ENCODE measurements at places on chromosomes 1 and 21.

- no peak for DNase-seq
Measured at GRCh38 chr1:73766786-73767348, 431.1 kb downstream of the LRRIQ3 start.

DNA sequence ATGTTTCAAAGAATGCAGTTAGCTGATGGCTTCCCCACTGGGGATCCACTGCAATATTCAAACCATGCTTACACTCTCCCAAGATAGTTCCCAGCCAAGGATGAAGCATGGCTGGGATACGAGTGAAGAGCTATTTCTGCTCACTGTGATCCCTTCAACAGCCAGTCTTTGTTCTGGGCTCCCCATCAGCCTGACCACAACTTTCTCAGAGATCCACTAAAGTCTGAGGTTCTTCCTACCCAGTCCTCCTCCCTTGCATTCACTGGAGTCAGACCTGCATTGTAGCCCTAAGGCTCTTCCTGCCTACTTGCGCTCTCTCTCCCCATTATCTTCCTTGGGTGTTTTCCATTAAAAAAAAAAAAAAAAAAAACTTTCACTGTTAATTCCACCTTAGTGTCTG is 101.4 kb downstream of the TTLL7 start:
- DNase-seq: no peak

- DNase-seq: no peak
Measured at GRCh38 chr1:200749090-200749489, 10.4 kb downstream of the CAMSAP2 start.

- no peak for DNase-seq
Measured at GRCh38 chr1:116529199-116529631, 41.6 kb downstream of the CD58 start.

DNA sequence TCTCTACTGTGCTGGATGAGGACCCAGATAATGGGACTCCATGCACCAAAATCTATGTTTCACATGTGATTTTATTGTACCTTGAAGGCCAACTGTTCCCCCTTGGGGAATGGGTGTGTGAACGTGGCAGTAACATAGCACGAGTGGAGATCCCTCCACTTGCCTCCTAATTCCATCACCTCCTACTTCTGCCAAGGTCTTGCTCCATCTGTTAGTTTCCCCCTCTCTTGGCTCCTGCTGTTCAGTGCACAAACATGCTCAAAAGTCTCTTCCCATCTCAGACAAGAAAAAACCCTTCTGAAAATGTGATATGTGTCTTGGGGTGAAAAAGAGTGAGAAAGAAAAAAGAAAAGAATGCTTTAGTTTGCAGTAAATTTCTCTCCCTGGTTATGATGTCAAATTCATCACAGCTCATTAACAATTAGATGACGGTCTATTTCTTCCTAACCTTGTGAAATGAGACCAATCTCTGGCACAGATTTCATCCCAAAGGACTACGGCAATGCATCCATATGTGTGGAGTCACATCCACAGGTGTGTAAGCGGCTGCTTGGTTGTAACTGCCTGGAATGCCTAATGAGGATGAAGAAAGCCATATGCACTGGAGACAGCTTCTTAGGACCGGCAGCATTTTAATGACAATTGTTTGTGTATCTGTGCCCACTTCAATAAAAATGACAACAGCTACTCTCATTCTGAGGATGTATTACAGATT is 79.3 kb upstream of the DIRAS3 start:
- DNase-seq: no peak

- DNase-seq: no peak
Measured at GRCh38 chr1:27548858-27549719, 54.9 kb downstream of the AHDC1 start.

DNA sequence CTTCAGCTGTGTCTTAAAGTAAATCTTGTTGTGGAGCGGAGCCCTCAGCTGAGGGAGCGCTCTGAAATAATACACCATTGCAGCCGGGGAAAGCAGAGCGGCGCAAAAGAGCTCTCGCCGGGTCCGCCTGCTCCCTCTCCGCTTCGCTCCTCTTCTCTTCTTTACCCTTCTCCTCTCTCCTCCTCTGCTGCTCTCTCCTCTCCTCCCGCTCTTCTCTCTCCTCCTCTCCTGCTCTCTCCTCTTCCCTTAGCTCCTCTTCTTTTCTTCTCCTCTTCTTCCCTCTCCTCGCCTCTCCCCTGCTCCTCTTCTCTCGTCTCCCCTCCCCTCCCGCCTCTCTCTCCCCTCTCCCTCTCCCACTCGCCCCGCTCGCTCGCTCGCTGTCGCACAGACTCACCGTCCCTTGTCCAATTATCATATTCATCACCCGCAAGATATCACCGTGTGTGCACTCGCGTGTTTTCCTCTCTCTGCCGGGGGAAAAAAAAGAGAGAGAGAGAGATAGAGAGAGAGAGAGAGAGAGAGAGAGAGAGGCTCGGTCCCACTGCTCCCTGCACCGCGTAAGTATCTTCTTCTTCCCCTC is at the start of gene PROX1:
TSS of gene PROX1 (plus strand) at position 47 of the 580 bp plus-strand sequence. CDS start 8,563 bp downstream, outside the sequence.
- no peak for DNase-seq

GRCh38 chr1:109151146-109151990 is 37.5 kb downstream of the ELAPOR1 start:
- no peak for DNase-seq

GRCh38 chr1:229396585-229397206 is 37.2 kb downstream of the ACTA1 start:
- DNase-seq: no peak

DNA sequence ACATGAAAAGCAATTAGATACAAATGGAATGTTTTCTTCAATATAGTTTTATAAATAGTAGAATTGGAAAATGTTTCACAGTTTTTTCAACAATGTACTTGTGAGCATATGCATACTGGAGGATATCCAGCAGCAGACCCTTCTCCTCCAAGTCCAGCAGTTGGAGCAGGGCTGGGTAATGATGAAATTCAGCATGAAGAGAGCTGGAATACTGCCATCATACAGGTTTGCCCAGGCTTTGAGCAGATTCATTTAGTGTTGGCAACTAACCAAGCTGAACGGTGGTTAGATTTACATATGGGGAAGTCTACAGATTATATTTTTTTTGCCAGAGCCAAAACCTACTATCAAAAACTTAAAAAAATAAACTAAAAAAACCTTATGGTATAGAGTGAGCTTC is 38.3 kb downstream of the WDR3 start:
- no peak for DNase-seq

GRCh38 chr1:106447466-106447865 is 609.0 kb upstream of the PRMT6 start:
- DNase-seq: no peak

GRCh38 chr1:94265906-94266305 is 28.5 kb upstream of the ARHGAP29 start:
- no peak for DNase-seq

DNA sequence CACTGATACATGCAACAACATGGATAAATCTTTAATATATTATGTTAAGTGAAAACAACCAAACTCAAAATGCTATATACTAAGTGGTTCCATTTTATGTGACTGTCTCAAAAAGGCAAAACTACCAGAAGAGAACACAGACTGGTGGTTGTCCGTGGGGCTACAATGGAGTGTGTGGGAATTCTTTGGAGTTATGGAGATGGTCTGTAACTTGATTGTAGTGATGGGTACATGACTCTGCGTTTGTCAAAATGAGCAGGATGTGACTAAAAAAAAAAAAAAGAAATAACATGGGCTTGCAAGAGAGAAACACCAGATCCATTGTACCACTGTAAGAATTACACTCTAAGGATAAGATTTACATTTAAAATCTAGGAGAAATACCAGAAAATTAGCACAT is 52.2 kb upstream of the KIAA1614 start:
- no peak for DNase-seq

GRCh38 chr1:12438349-12438924 is 179.6 kb downstream of the DHRS3 start:
- no peak for DNase-seq

GRCh38 chr21:42509244-42509643 is 4.4 kb upstream of the SLC37A1 start:
- DNase-seq: no peak

GRCh38 chr1:234647758-234648157 is 37.8 kb upstream of the IRF2BP2 start:
- no peak for DNase-seq

DNA sequence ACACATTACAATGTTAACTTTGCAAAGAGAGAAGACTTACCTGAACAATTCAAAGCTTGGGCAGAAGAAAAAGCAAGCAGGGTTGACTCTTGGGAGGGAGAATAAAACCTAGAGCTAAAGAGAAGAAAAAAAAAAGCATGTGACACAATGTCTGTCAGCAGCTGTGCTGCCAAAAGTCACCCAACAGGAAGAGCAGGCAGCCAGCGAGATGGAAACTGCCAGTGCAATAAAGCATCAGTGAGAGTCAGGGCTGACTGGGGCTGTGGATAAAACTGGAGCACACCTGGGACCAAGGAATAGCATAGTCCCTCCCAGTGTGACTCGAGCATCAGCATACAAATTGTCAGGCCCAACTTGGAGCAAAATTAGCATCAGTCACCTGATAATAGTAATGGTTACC is 65.0 kb upstream of the SLC22A15 start:
- no peak for DNase-seq

All from sciatic nerve (tissue), 2 donors.